ENCODE measurements at places on chromosomes 6 and 20.

GRCh38 chr6:101705866-101706265, 312.4 kb downstream of the GRIK2 start:
- no peak for DNase-seq

DNA sequence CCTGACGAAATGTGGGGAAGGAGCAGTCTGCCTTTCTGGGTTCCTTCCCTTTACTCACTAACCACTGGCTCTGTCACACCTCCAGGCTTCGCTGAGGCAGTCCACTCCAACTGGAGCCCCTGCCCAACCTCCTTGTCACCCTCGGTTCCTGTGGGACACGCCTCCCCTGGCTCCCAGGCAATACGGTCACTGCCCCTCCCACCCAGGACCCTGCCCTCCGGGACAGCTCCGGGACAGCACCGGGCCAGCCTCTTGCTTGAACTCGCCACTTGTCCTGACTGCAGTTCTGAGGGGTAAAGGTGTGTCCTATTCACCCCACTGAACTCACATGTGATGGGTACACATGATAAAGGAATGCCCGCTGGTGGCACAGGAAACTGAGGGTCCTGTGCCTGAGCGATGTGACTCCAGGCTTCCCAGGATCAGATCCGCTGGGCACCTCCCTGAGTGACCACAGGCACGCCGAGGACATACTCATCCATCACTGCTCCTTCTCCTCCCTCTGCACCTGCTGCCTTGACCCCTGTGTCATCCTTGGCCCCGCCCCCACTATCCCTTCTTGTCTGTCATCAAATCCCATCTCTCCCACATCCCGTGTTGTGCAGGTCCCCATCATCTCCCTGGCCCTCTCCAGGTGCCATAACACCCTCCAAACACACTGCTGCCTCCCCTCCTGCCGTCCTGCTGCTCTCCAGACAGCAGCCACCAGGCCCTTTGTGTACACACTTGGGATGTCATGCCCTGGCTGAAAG, 7.9 kb downstream of the SDCBP2 start:
- no peak for DNase-seq

- no peak for DNase-seq
These were observed 27.9 kb downstream of the ADTRP start for GRCh38 chr6:11750682-11751081.

GRCh38 chr6:98875375-98875774, 41.0 kb downstream of the POU3F2 start:
- DNase-seq = no peak

DNA sequence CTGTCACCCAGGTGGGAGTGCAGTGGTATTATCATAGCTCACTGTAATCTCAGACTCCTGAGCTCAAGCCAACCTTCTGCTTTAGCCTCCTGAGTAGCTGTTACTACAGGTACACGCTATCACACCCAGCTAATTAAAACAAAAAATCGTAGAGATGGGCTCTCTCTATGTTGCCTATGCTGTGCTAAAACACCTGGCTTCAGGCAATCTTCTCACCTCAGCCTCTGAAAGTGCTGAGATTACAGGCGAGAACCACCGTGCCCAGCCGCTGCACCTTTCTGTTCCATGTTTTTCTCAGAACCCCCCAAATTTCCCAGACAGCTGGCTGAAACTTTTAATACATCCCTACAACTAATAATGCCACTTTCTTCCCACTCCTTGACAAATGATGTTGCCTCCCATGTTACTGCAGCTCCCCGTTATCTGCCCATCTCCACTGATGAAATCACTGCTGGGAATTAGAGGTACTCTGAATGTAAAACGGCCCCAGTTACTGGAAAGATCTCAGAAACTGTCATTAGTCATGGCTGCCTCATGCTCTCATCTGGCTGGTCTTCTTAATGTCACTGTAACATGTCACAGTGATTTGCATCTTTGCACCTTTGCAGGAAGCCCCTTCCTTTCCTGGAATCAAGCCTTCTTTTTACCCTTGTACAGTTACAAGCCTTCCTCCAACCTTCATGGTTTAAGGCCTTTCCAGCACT, 697.5 kb downstream of the PRKN start:
- DNase-seq = no peak

DNA sequence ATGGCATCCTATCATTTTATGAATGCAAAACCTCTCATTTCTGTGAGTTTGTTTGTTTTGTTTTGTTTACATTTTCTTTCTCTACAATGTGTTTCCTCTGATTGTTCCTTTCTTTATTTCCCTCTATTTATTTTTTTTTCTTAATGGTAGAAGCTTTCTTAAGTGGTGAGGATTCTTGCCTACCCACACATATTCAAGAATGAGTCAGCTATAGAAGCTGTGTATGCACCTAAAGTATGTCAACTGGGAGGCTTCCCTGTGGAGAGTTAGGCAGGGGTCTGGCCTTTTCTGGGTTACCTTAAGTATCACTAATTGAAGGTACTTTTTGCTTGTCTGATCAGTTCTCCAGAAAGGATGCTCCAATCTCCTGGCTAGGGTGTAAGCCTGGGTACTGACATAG, 354.0 kb downstream of the ESR1 start:
- no peak for DNase-seq

DNA sequence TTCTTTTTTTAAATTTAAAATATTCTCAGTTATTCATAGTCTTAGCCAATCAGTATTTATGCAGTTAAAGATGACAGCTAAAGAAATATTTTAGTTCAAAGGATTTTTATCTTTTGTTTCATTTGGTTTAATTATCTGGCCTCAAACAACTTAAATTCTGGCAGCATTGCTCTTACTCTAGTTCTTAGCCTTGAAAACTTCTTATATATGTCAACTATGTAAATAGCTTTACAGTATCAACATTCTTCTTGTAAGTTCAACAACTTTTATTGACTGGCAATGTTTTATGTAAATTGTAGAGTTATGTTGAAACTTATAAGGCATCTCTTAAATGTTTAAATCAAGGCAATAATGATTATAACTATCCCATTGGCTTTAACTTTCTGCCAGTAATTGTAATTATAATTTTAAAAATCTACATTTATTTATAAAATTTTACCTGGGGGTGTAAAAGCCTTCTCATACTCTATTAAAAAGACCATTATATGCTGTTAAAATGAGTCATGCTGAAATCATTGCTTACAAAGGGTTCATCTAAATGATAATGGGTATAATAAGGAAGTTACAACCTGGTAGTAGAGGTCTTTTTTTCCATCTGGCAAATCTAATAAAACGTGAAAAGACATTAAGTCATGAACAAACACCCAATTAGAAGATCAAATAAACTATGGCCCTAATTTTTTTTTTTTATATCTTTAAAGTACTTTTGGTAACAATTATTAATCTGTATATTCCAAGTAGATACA, 45.8 kb upstream of the FAM184A start:
- DNase-seq = no peak

GRCh38 chr6:81381382-81381916, 371.0 kb downstream of the TENT5A start:
- no peak for DNase-seq

DNA sequence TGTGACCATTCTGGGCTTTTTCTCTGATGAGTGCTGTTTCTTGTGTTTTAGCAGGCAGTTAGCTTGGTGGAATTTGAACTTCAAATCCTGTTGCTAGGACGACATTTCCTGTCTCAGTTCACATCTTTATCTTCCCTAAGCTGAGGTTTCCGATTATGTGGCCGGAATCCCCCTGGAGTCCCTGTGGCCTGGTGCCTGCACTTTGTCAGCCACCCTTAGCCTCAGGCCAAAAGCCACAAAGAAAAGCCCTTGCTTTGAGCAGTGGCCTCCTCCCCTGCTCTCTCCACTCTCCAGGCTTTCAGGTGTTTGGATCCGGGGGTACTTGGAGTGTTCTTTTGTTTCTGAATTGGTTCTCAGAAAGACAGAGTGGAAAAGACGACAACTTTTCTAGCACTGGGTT, 59.9 kb upstream of the PMEPA1 start:
- DNase-seq = no peak

DNA sequence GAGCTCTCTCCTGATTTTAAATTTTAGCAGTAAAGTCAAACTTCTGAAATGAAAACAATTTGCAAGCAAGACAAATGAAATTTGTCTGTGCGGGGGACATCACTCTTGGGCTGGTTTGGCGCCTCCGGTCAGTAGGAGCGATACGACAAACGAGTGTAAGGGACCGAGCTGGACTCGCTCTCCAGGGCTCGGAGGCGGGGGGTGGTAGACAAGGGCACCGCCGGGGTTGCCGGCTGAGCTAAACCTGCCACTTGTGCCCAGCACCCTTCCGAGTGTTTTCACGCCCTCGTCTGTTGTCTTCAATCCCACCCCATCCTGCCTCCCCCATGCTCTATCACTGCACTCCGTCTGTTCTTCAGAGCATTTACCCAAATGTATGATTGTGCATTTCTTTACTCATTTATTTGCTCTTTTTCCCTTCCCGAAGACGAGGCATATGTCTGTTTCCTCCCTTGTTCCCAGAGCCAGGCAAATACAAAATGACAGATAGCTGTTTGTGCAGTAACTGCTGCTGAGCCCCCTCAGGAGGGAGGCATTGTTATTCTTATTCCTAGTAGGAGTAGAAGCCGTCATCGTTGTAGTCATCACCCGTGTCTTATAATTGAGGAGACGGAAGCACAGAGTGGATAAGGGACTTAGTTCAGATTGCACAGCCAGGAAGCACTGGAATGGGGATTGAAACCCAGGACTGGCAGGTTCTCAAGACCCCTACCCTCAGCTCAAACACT, 62.8 kb upstream of the APCDD1L start:
- DNase-seq = no peak

- DNase-seq = no peak
These were observed 1.2 kb upstream of the PNPLA1 start for GRCh38 chr6:36268478-36269275.

- DNase-seq = no peak
These were observed 544 bp upstream of the HLA-C start for GRCh38 chr6:31272436-31272835.

GRCh38 chr20:4051413-4052138, 36.2 kb upstream of the RNF24 start:
- DNase-seq = no peak

DNA sequence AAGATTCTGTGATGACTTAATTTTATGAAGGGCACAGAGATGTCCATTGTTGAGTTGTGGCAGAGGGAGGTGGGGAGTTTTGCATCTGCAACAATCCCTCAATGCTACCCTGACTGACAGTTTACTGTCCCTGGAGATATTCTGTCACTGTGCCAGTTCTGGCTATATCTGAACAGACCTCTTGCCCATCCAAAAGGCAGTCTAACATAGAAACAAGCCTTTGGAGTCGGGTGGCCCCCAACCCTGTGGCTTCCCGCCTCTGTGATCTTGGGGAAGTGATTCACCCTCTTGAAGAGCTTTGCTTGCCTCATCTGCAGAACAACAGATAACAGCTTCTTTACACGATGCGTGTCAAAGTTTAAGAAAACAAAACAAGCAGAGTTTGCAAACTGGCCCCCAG, 3.8 kb upstream of the E2F1 start:
- DNase-seq = no peak

DNA sequence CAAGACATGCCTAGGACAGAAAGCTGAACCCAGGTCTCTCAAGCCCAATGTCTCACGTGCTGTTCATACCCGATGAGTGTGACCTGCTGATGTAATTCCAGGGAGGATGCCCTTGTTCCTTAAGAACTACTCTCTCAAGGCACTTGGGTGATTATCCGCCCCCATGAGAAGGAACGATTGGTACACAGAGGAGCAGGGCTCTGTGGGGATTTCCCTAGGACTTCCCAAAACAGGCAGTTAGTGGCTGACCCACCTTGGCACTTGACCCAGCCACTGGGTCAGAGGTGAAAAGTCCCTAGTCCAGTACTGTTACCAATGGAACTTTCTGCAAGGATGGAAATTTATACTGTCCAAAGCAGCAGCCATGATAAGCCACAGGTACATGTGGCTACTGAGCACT, 9.2 kb upstream of the BPIFB6 start:
- DNase-seq = no peak

- no peak for DNase-seq
These were observed 153.9 kb downstream of the LPA start for GRCh38 chr6:160510199-160510598.

DNA sequence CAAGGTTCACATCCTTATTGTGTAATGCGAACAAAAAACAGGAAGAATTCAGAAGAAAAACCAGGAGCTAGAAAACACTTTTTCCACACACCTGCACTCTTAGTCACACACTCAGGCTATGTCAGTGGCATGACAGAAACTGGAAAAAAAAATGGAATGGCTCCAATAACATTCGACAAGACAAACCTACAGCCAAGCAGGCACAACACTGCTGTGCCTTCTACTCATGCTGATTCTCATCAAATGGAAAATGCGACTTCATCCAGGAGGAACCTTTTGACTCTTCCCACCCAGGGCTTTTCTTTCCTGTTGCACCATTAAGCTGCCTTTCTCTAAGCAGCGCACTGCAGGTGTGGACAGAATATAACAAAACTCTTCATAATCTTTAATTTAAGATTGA, 163.2 kb upstream of the BTBD3 start:
- no peak for DNase-seq

DNA sequence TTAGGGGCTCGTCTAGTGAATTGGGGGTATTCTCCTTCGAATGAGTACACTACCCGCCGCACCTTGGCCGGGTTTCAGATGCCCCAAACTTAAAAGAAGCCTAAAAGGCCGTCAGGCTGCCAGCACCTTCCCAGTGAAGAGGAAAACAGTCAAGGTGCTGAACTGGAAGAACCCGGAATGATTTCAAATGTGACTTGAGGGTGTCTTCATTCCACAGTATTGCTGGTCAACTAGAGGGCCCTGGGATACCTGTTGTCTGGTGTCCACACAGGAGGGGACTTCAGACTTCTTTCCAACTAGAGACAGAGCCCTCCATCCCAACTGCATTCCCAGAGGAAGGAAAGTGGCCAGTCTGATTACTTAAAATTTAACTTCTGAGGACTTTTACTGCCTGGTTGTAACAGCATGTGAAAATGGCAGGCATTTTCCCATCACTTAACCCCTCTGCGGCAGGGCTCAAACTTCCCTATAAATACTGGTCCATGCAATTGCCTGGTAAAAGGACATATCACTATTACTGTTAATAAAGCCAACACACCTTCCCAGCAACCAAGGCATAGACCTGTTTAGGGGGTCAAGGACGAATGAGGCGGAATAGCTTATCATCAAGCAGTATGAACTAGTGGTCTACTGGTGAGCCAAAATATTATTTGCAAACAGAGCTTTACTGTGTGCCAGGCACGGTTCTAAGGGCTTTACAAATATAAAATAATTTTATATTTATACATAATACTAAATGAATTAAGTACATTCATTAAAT, 651 bp upstream of the SAMHD1 start:
- no peak for DNase-seq

- no peak for DNase-seq
These were observed 36.4 kb downstream of the PSMG4 start for GRCh38 chr6:3294921-3295871.

DNA sequence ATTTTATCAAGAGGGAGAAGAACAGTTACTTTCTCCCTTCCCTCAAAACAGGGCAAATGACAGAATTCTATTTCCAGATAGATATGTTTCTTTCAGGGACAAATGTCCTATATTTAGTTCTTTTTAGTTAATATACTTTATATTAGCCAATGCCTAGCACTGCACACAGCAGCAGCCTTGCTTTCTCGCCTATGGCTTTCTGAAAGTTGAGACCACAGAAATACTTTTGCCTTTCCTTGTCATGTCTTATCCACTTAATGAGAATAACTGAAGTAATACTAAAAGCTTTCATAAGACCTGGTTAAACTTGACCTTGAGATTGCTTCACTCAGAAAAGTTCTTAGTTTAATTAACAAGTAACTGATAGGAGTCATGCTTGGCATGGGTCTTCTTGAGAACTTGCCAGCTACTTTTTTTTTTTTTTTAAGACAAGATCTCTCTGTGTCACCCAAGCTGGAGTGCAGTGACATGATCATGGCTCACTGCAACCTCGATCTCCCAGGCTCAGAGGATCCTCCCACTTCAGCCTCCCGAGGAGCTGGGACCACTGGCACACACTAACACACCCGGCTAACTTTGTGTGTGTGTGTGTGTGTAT, 159.3 kb downstream of the CDKAL1 start:
- DNase-seq = no peak

- DNase-seq = no peak
These were observed 245.1 kb downstream of the MYLK4 start for GRCh38 chr6:2505624-2506023.
